Endodermal cell (in vitro differentiated cells): ENCODE measurements at places on chromosomes 7 and 10.

- H3K27ac ChIP-seq = no peak overlapping the region
- no peaks in the 10 kb centered on the region for H3K27me3 ChIP-seq
- no peak overlapping the region for H3K4me3 ChIP-seq
- peaks cover under 1% of the 10 kb centered on the region for H3K36me3 ChIP-seq
- no peaks in the 10 kb centered on the region for H3K4me1 ChIP-seq
Observed at GRCh38 chr7:26179422-26179821, 21.1 kb downstream of the HNRNPA2B1 start.

GRCh38 chr10:89301232-89301631, 614 bp upstream of the IFIT2 start:
- no peaks in the 10 kb centered on the region for H3K27me3 ChIP-seq
- H3K4me1 ChIP-seq = no peaks in the 10 kb centered on the region
- H3K4me3 ChIP-seq = no peak overlapping the region
- H3K27ac ChIP-seq = no peak overlapping the region

GRCh38 chr7:99120916-99121315, 23.0 kb downstream of the SMURF1 start:
- no peak overlapping the region for H3K4me3 ChIP-seq
- H3K27me3 ChIP-seq = no peaks in the 10 kb centered on the region
- H3K36me3 ChIP-seq = peaks cover 17% of the 10 kb centered on the region
- no peak overlapping the region for H3K27ac ChIP-seq

- no peaks in the 10 kb centered on the region for H3K27me3 ChIP-seq
- H3K36me3 ChIP-seq = no peaks in the 10 kb centered on the region
- peaks cover 4% of the 10 kb centered on the region for H3K4me1 ChIP-seq
- no peak overlapping the region for H3K27ac ChIP-seq
Observed at GRCh38 chr10:95456516-95456915, 104.7 kb downstream of the SORBS1 start.

DNA sequence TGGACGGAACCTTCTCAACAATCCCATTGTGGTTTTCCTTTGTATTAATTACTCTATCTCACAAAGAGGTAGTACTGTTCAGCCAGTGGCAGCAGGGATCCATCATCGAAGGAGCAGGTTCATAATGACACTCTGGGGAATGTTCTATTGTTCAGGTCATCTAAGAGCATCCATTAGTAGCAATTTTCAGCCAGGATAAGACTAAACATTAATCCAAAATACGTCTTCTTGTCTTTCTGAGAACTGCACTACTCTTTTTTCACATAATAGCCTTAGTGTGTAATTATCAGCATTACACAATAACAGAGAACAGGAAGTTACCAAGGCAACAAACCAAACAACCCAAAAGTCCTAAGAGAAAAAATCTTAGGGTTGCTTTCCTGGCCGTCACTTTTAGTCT, 259.5 kb upstream of the VWC2 start:
- no peaks in the 10 kb centered on the region for H3K4me1 ChIP-seq
- no peak overlapping the region for H3K4me3 ChIP-seq
- H3K36me3 ChIP-seq = no peaks in the 10 kb centered on the region
- DNase-seq = no peak
- H3K27ac ChIP-seq = no peak overlapping the region
- no peaks in the 10 kb centered on the region for H3K27me3 ChIP-seq
